Cortex of kidney (tissue), 1 donor: ENCODE measurements at places on chromosomes 6 and 20.

DNA sequence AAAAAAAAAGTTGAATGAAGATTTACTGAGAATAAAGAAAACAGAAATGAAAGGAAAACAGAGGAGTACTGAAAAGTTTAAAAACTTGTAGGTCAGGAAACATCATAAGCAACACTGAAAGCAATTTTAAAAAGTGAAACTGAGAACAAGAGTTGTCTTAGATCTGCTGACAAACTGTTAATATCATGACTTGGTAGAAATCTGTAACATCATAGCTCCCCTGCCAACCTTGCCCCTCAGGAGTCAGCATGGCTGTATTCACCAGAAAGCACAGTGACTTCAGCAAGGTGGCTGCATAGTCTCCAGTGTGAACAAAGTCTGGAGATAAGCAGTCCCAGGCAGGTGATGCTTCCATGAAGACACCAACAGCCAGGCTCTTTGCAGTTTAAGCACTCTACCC is 5.3 kb downstream of the NAA20 start:
- DNase-seq = no peak

GRCh38 chr20:39829661-39830060 is 859.4 kb downstream of the MAFB start:
- DNase-seq = no peak

GRCh38 chr6:24836109-24836508 is 37.4 kb upstream of the ARMH2 start:
- no peak for DNase-seq

GRCh38 chr20:44247586-44248409 is 690 bp downstream of the GDAP1L1 start:
- DNase-seq = no peak
